ENCODE measurements at places on chromosomes 16 and 17.

GRCh38 chr17:38918129-38918913 is 7.1 kb upstream of the LASP1NB start:
- no peak for DNase-seq

DNA sequence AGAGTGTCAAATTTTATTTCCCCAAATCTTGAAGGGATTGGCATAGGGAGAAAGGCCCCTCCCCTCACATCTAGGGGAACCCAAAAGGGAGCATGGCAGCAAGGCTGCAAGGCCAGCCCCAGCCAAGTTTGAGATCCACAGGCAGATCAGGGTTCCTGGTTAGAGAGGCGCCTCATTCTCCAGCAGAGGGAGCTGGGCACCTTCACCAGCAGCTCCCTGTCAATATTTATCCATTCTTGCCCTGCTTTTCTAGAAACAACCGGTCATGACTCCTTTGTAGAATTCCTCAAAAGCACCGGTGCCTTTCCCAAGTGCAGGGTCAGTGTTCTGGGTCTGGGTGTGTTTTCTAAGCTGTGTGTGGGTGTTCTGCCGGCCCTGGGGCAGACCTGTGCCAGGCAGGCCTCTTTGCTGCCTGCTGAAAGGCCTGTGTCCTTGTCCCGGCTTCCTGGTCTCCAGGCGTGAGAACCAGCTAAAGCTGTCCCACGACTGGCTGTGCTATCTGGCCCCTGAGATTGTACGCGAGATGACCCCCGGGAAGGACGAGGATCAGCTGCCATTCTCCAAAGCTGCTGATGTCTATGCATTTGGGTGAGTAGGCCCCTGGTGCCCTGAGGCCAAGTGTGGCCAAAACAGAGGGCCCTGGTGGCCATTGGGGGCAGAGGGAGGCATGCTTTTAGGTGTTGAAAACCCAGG is 21.2 kb upstream of the LGALS9 start:
- DNase-seq: no peak

DNA sequence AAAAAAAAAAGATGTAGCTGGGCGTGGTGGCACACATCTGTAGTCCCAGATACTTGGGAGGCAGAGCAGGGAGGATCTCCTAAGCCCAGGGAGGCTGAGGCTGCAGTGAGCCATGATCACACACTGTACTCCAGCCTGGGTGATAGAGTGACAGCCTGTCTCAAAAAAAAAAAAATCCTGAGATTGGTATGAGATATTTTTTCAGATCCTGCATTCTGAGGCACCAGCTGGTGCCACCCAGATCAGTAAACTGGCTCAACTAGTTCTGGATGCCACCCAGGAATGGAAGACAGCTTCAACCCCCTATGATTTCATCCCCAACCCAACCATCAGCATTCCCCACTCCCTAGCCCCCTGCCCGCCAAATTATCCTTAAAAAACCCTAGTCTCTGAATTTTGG is 7.1 kb upstream of the GJC1 start:
- no peak for DNase-seq

DNA sequence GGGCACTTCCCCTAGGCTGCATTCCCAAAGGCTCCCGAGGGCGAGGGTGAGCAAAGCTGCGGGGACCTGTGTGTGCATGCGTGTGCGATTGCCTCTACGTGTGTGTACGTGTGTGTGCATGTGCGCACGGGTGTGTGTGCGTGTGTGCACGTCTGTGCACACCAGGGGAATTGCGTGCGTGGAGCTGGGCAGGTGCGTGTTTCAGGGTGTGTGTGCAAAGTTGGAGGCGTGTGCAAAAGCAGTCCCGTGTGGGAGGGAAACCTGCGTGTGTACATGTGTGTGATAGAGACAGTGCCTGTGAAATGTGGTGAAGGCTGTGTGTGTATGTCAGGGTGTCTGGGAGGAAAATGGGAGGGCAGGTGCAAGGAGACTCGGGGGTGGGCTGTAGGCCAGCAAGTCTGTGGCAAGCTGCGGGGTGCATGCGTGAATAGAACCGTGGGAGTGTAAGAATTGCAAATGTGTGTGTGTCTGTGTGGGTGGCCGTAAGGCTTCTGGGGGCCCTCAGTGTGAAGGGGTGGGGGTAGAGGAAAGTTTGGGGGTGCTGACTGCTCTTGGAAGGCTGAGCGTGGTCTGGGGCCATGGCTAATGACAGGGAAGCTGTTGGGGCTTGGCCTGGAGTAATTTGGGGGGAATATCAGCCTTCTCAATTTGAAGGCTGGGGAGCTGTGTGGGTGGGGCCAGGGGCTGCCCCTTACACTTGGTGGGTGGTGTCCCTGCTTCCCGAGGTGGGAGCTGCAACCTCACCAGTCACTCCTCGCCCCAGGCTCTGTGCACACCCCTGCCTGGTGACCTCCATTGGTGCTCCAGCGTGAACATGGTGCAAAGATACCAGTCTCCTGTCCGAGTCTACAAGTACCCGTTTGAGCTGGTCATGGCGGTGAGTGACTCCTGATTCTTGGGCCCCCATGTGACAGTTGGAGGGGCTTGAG is 644 bp downstream of the SEC14L5 start:
- no peak for DNase-seq

DNA sequence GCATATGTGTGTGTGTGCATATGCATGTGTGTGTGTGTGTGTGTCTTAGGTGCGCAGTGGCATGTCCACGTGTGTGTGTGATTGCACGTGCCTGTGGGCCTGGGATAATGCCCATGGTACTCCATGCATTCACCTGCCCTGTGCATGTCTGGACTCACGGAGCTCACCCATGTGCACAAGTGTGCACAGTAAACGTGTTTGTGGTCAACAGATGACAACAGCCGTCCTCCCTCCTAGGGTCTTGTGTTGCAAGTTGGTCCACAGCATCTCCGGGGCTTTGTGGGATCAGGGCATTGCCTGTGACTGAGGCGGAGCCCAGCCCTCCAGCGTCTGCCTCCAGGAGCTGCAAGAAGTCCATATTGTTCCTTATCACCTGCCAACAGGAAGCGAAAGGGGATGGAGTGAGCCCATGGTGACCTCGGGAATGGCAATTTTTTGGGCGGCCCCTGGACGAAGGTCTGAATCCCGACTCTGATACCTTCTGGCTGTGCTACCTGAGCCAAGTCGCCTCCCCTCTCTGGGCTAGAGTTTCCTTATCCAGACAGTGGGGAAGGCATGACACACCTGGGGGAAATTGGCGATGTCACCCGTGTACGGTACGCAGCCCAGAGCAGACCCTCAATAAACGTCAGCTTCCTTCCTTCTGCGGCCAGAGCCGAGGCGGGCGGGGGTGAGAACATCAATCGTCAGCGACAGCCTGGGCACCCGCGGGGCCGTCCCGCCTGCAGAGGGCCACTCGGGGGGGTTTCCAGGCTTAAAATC is 47.6 kb downstream of the IL21R start:
- peak; percentile 9 for DNase-seq

DNA sequence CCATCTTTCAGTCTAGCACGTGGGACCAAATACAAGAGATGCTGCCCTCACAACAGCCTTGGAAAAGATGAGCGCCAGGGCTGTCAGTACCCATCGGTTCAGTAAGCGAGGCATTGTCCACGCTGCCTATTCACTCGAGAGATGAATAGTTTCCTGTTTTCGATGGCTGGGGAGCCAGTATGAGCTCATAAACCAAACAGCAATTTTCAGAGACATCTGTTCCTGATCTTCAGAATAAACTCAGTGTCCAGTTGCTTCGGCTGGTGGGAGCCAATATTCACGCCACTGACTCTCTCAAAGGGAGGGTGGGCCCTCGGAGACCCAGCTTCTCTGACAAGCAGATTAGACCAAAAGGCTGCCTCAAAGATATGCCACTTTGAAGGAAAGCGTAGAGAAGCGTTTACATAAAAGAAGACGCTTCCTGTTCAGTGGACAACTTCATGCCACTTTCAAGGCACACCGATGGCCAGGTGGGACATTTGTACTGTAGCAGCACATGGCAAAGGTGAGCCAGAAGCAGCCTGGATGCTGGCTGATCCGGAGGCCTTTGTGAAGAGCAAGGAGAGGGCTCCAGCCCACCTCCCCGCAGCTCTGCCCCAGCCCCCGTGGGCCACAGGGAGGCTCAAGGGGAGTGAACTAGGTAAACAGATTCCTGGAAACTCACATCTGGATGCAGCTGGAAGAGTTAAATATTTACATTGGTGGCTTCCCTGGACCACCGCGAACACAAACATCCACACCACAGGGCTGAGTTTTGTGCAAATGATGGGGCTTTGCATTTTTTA is 6.0 kb downstream of the TIMM22 start:
- DNase-seq: no peak
